Amniotic epithelial cell (primary cell): ENCODE measurements at places on chromosomes 11 and 22.

DNA sequence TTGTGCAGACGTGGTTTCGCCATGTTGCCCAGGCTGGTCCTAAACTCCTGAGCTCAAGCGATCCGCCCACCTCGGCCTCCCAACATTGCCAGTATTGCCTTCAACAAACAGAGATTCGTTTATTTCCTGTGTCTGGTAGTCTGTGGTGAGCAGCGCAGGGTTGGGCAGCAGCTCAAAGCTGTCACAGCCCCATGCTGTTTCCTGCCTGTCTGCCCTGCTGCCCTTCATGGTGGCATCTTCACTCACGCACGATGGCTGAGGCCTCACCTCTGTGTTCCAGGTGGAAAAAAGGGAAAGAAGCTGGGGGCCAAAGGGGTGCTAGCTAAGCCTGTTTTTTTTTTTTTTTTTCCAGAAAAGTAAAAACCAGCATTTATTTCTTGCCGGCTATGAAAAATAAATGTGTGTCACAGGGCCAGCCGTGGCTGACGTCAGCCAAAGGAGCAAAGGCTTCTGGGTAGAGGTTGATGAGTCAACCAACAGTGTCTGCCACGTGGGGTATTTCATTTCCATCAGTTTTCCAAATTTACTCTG lies 28.8 kb downstream of the TBC1D22A start:
- peak; percentile 71 for DNase-seq

DNA sequence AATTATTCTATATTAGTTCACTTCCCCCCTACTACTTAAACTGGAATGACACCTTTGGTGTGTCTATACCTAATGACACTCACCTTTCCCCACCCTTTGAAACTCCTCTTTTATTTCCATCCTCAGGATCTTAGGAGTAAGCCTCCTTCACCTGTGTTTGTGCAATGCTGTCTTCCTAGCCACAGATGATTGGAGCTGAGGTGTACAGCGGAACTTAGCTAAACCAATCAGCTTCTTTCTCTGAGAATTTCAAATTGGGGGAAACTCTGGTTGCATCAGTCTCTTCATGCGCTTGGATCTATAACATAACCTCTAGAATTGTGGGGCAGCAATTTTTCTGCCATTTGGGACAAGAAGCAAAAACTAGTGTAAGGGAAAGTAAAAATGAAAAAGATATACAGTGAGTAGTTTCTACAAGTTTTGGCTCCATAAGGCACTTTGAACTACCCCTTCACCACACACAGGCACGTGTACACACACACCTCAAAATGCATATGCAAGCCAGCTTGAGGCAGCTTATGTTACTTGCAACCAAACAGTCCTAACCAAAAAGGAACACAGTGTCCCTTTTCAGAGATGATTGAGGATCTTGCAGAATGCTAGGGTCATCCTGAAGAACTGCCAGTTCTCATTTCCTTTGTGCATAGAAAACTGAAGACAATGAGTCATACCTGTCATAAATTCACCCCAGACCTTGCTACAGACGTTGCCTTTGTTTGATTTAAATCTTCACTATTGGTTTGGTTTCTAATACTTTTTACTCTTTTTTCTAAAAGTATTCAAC lies 36.0 kb upstream of the LDLRAD3 start:
- peak; percentile 92 for DNase-seq

DNA sequence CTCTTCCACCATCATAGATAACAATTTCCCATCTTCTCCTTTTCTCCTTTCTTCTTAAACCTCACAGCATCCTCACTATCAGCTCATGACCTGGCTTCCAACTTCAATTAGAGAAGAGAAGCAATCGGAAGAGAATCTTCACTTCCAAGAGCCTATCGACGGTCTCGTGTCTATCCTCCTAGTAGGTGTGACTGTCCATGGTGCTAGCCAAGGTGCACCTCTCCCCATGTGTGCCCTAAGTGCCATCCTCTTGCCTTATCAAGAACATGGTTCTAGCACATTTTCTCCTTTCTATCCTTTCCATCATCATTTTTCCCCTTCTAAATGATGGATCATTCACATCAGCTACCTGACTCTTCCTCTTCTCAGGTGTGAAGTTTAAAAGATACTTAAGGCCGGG lies 5.1 kb upstream of the CUL5 start:
- DNase-seq = no peak

DNA sequence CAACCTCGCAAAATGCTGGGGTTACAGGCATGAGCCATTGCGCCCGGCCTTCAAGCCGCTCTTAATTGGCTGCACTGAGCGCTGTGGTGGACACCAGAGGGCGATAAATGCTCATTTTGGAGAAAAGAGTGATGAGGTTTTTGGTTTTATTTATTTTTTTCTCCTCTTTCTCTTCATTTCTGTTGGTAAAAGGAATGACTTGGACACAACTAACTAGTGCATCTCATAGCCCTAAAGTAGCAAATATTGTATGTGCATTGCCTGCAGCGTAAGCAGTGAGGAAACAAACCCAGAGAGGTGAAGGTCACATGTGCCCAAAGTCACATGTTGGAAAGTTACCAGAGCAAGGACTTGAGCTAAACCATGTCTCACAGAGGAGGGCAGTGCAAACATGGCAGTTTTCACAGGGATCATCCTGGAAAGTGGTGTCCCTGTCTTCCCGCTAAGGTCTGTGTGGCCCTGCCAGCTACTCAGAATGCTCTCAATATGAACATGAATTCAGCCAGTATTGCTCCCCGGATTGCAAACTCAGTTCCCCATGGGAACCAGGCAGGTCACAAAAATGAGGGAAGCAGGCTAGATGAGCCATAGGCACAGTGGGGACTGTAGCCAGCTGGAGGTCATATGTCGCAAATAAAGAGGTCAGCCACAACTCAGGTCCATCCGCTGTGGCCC lies 8.6 kb upstream of the CD82 start:
- peak; percentile 34 for DNase-seq

- peak; percentile 89 for DNase-seq
These were observed 9.4 kb downstream of the CCDC188 start for GRCh38 chr22:20141186-20142077.

DNA sequence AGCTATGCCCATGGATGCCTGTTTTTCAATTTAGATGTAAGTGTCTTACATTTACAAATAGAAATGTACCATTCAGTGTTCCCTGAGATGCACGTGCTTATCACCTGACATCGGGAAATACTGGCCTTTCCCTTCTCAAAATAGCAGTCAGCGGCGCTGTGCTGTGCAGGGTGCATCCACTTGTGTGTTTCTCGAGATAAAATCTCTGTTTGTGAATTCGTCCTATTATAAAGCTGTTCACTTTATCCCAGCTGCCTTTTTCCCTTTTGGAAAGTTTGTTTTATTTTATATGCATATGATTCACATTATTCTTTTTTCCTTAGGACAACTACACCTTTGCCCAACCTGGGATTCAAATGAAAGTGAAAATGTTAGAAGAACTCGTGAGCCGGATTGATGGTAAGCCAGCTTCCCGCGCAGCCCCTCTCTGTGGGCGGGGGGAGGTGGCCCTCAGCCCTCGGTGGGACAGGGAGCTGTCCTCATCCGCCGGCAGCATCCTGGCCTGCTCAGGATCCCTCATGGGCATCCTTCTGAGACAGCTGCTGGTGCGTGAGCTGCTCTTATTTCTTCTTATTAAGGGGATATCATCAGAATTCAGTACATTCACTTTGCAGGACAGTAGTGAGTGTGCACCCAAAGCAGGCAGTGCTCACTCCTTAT lies 235.0 kb downstream of the TBC1D22A start:
- DNase-seq = no peak

- DNase-seq = peak; percentile 24
These were observed 11.5 kb upstream of the FADD start for GRCh38 chr11:70191495-70192140.

DNA sequence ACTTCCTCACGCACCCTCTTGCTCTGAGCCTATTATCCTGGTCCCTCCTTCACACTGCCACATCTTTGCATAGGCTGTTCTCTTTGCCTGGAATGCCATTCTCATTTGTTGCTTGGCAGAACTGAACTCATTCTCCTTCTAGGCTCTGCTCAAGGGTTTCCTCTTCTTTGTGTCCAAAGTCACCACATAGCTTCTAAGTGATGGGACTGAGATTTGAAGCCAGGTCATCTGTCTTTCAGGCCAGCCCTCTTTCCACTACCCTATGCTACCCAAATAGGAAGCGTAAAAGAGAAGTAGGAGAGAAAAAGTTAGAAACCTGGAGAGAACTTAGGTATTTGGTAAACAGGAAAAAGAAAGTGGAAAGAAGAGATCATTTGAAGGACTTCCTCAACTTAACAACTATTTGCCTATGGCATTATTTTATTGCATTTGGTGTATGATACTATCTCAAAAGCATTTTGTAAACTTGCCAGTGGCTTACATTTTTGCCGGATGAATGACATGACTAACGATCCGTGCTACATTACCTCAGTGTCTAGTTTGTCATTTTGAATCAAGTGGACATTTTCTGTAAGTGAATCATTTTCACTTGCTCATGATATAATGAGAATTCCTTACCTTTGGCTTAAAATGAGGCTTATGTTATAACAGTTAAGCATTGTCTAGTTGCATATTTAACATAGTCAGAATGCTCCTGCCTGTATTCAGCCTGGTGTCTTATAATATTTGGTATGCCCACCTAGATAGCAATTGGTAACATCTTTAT lies 18.5 kb downstream of the NF2 start:
- DNase-seq = peak; percentile 94

DNA sequence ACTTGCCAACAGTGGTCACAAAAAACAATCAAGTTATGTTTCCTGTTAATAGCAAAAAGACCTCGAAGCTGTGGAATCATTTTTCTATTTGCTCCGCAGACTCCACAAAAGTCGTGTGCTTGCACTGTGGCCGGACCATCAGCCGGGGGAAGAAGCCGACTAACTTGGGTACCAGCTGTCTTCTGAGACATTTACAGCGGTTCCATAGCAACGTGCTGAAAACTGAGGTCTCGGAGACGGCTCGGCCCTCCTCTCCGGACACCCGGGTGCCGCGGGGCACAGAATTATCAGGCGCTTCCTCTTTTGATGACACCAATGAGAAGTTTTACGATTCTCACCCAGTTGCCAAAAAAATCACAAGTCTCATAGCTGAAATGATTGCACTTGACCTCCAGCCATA lies 31.6 kb downstream of the ZBED4 start:
- no peak for DNase-seq

- DNase-seq = no peak
These were observed 363.1 kb downstream of the MN1 start for GRCh38 chr22:27438271-27438980.

GRCh38 chr11:108983636-108984420 lies 319.0 kb downstream of the DDX10 start:
- no peak for DNase-seq

DNA sequence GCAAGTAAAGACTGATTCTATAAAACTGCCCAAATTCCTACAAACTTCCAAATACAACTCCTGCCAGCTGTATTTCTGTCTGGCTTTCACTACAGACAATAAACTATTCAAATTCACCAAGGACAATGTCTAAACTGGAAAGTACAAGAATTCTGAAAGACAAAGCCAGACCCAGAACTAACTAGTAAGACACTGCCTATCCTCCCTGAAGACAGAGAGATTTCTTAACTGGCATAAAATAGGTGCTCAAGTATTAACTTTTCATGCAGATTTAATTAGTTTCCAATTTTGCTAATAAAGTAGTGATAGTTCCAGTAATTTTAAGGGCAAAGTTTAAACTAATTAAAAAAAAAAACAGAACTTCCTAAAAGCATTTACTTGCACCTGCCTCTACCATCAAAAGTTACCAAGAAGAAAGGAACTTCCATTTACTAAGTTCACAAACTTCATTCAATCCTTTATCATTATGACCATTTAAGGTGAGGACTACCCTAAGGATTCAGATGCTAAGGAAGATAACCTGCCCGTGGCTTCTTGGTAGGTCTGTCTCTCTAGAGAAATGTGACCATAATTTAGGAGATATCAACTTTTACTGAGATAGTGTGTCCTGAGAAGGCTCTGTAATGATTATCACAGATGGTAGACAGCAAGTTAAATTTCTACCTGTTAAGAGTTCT lies 45.2 kb downstream of the CELF1 start:
- no peak for DNase-seq

DNA sequence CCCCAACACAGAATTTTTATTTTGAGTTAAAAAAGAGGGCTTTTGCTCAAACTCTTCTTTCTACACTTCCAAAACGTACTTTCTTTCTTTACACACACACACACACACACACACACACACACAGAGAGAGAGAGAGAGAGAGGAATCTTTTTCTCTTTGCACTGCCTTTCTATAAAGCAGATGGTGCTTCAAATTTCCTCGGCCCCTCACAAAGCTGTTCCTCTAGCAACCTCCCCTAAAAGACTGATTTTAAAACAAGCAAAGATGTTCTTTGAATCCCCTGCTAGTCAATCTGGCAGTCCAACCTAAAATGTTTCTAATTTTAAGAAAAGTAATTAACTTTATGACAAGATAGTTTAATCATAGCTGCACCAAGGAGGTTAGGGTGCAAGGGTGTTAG lies 2.7 kb upstream of the ANO3 start:
- no peak for DNase-seq
